Activated CD4-positive, alpha-beta T cell treated with anti-CD3 and anti-CD28 coated beads for 48 hours (primary cell): ENCODE measurements at places on chromosomes 5 and 9.

GRCh38 chr5:33148076-33148513, 292.7 kb upstream of the TARS1 start:
- no peak for DNase-seq

DNA sequence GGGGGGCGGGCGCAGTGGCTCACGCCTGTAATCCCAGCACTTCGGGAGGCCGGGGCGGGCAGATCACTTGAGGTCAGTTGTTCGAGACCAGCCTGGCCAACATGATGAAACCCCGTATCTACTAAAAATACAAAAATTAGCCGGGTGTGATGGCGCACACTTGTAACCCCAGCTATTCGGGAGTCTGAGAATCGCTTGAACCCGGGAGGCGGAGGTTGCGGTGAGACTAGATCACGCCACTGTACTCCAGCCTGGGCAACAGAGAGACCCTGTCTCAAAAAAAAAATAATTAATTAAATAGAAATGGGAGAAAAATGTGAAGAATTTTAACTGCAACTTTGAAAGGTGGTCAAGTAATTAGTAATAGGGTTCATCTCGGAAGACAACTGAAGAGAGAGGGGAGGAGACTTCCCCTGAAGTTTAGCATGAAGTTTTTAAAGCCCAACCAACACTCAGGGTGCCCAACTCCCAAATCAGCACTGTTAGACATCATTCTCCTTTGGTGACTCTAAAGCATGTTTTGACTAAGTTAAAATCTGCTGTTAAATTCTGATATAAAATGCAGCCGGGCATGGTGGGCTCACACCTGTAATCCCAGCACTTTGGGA, 1.4 kb upstream of the CSNK1A1 start:
- DNase-seq = no peak

DNA sequence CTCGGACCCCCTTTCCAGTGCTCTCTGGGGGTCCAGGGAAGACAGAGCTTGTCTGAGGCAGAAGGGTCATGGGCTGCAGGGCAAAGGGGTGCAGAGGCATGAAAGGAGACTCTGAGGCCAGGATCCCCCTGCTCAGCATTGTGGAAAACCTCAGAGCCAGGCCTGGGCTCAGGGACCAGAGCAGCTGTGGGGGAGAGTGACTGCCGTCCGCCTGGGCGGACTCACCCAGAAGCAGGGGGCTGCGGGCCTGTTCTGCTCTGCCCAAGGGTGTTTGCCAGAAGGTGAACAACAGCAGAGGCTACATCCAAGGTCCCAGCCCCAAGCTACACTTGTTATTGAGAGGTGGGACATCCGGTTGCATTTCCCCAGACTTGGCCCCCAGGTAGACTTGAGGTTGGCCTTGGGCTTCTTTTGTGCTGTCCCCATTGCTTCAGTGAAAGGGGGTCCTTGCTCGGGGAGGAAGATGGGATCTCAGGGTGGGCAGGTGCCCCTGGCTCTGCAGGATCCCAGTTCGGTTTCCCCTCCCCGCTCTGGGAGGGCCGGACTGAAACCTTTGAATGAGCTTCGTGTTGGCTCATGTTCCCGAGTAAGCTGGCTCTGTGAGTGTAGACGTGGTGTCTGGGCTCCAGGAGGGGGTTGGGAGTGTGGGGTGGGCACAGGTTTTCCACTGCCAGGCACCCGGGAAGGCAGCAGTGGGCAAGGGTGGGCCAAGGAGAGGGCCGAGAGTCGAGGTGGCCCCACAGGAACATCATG, 92.1 kb downstream of the COL5A1 start:
- no peak for DNase-seq

DNA sequence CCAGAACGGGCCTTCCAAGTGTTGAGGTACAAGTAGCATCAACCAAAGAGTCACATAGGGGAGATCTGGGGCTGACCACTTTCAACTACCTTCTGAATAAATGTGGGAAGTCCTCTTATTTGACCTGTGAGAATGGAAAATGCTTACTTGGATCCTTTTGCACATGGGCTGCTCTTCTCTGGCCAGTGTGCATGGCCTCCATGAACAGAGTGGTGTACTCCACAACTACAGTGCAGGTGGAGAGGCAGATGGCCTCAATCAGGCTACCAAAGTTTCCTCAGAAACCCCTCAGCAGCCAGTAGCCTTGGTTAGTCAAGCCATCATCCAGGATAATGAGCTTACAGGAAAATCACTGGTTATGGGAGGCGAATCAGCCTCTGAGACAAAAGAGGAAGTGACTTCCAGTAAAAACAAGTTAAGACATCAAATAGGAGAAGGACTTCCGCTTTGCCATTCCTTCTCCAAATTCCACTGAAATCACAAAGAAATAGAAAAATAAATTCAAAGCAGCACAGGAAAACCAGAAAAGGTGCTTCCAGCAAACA, 18.3 kb upstream of the FCHO2 start:
- DNase-seq = no peak

DNA sequence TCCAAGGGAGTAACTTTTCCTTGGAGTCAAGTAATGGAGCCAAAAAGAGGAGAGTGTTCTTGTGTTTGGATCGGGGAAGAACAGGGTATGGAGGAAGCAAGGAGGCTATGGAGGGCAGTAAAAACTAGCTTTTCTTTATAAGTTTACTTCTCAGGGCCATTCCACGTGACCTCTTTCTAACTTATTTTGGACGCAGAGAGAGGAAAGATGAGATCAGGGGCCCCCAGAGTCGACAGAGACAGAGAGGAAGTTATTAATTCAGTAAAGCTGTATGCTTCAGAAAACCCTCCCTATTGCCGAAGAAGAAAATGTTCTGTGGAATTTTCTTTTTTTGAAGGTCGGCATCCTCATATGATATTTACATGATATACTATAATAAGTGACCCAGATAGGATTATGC, 233.8 kb upstream of the MPDZ start:
- DNase-seq = no peak

DNA sequence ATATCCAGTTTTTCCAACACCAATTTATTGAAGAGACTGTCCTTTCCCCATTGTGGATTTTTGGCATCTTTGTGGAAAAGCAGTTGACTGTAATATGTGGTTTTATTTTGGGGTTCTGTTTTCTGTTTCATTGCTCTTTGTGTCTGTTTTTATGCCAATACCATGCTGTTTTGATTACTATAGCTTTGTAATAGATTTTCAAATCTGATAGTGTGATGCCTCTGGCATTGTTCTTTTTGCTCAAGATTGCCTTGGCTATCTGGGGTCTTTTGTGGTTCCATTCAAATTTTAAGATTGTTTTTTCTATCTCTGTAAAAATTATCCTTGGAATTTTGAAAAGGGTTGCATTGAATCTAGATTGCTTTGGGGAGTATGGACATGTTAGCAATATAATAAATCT, 99.5 kb downstream of the NDUFAF2 start:
- no peak for DNase-seq

GRCh38 chr5:119049824-119050449, 20.9 kb upstream of the DMXL1 start:
- no peak for DNase-seq

GRCh38 chr9:12065050-12065449, 628.1 kb upstream of the TYRP1 start:
- DNase-seq = no peak

DNA sequence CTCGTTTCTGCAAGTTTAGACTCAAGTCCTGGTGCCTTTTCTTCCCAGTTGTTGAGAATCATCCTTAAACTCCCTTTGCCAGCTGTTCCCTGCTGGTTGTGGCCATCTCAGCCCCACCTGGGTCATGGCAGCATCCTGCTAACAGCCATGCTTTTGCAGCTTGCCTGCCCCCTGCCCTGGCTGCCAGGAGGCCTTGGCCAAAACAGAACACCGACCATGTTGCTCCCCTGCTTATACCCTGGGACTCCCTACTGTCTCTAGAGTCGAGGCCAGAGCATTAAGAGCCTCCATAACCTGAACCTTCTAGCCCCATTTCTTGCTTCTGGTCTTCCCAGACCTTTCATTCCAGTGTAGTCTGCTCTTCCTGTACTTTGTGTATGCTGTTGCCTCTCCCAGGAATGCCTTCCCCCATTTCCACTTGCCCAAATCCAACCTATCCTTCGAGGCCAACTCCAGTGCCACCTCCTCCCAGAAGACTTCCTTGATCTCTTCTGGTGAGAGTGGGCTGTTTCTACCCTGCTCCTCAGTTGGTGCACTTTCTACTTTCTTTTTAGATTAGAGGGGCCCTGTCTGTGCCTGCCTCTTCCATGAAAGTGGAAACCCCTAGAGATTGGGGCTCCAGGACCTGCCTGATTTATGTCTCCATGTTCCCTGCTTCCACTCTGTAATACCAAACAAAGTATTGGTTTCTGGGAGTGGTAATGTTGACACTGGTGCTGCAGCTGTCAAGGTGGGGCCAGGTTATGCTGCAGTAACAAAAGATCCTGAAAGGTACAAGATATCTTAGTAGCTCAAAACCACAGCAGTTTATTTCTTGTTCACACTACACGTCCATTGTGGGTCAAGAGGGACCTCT, 88.2 kb downstream of the AMBP start:
- DNase-seq = no peak

- DNase-seq = no peak
Measured at GRCh38 chr9:91445135-91445534, 21.5 kb upstream of the NFIL3 start.

DNA sequence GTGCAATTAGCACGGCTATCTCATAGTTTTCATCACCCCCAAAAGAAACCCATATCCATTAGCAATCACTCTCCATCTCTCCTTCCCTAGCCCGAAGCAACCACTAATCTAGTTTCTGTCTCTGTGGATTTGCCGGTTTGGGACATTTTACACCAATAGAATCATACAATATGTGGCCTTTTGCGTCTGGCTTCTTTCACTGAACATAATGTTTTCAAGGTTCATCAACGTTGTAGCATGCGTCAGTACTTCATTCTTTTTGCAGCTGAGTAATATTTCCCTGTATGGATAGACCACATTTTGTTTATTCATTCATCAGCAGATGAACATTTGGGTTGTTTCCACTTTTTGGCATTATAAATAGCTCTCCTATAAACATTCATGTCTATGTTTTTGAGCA, 75.4 kb upstream of the TBC1D2 start:
- no peak for DNase-seq

DNA sequence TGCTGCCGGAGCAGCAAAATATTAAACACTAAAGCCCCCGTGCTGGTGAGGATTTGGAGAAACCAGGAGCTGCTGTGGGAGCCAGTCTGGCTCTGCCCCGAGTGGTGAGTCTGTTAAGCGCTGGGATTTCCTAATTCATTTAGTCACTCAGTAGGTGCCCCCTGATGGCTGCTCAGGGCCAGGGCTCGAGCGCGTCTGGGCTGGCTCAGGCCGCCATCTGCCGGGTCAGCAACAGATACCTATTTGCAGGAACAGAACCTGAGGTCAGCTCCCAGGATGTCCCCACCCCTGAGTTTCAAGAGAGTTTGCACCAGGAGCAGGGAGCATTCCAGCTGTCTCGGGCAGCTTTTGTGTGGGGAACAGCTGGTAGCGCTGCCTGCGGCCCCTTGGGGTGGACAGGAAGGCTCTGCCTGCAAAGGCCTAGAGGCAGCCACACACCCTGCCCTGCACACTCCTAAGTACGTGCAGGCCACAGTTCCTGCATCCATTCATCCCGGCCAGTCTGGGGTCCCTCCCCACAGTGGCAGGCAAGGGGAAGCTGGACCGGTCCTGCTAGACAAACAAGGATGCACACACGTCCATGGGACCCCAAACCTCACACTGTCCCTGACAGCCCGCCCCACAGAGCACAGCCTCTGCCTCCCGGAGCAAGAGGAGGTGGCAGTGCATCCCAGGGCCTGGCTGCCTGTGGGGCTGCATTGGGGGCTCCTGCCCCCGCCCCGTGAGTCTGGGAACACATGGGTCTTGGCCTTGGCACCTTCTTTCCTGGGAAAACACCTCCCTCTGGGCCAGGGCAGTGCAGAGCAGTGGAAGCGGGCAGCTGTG, 83.7 kb downstream of the ADAMTS2 start:
- DNase-seq = no peak

DNA sequence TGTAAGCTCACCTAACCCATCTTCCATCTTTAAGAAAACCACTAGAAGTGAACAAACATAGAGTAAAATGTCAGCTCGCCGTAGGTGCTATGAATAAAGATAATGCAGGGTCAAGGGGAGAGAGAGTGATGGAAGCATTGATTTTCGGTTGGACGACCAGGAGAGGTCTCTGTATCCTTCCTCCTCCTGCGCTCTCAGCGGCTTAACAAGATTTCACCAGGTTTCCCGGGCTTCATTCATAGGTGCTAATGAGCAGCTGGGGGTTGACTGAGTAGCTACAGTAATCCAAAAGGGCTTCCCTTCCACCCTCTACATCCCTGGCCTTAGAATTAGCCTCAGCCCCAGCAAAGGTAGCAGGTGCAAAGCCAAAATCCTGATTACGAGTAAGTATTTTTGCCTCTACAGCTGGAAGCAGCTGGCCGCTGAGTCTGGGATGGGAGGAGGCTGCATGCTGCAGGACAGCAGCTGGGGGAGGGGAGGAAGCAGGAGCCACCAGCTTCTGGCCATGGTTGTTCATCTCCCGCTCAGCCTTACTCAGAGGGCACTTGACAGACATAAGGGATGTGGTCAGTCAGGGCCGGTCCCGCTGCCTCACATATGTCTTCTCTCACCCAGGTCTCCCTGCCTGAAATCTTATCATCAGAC, 112.0 kb upstream of the IL12B start:
- DNase-seq = no peak

- no peak for DNase-seq
Measured at GRCh38 chr5:57174128-57174889, 450 bp downstream of the GPBP1 start.

GRCh38 chr9:138022121-138022741, 144.6 kb downstream of the CACNA1B start:
- peak; percentile 57 for DNase-seq

DNA sequence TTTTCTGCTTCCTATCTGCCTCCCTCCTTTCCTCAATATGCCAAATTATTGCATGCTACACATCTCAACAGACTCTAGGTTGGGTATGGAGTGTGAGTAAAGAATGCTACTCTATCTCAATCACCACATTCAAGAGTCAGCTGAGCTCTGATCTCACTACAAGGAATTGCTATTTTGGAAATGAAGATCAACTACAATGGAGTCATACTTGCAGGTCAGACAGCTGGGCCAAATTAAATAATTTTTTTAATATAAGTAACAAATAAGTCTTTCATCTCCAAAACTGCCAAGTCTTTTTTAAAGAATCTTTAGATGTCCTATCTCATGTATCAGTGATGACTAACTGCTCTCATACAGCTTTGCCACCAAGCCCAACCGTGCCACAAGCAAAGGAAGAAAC, 64.0 kb downstream of the DEPDC1B start:
- no peak for DNase-seq
